Stimulated activated CD4-positive, alpha-beta T cell treated with anti-CD3 and anti-CD28 coated beads, TNF-alpha, amount 100 ng/mL, for 1 hour (primary cell): ENCODE measurements at places on chromosomes 11 and 22.

DNA sequence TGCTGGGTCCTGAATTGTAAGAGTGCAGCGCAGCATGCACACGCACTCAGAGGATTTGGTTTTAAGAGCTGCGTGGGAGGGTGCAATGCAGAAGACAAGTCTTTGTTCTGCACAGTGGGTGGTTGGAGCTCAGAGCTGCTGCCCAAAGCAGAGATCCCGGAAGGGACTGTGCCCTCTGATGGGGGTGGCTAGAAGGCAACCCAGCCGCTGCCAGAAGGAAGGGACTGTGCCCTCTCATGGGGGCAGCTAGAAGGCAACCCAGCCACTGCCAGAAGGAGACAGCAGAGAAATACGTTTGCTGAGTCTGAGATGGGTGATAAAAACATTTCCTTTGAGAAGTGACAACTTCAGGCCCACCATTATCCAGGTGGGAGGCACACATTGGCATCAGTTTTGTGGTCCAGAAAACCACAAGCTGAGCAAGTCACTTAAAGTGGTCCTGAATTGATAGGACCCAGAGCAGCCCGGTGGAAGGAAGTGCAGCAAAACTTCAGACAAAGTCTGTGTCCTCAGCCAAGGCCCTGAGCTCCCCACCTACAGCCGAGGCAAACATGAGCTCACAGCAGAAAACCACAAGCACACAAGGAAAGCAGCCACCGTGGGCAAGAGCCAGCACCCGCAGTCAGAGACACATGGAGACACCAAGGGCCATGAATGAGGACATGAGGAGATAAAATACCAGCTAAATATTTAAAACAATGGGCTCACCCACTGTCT, 4.3 kb downstream of the KRTAP5-6 start:
- DNase-seq = no peak

- DNase-seq = no peak
These were observed 2237.9 kb upstream of the RAG2 start for GRCh38 chr11:38835966-38836365.

DNA sequence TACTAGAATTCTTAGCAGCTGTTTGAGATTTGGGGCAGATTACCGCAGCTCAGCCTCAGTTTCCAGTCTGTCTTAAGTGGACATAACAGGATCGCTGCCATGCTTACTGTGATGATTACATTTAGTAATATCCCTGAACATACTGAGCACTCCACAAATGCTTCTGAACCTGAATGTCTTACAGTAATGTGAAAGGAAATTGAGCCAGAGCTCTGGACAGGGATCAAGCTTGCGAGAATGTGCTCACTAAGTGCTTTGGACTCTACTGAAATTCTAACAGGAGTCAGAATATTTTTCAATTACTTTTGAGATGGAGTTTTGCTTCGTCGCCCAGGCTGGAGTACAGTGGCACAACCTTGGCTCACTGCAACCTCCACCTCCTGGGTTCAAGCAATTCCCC, 118.6 kb upstream of the RASSF10 start:
- no peak for DNase-seq

DNA sequence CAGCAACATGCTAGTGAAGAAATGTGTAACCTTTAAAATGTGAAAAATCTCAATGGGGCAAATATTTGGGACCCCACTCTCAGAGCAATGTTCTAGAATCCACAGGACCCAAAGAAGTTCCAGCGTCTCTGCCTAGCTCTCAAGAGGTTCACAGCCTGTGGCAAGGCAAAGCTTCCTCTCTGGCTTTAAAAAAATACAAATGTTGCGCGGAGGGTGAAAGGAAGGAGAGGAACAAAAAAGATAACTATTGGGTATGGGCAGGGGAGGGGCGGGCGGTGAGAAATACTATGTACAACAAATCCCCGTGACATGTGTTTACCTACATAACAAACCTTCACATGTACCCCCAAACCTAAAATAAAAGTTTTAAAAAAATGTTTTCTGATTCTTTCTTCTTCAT, 53.6 kb downstream of the PITPNB start:
- DNase-seq = no peak

DNA sequence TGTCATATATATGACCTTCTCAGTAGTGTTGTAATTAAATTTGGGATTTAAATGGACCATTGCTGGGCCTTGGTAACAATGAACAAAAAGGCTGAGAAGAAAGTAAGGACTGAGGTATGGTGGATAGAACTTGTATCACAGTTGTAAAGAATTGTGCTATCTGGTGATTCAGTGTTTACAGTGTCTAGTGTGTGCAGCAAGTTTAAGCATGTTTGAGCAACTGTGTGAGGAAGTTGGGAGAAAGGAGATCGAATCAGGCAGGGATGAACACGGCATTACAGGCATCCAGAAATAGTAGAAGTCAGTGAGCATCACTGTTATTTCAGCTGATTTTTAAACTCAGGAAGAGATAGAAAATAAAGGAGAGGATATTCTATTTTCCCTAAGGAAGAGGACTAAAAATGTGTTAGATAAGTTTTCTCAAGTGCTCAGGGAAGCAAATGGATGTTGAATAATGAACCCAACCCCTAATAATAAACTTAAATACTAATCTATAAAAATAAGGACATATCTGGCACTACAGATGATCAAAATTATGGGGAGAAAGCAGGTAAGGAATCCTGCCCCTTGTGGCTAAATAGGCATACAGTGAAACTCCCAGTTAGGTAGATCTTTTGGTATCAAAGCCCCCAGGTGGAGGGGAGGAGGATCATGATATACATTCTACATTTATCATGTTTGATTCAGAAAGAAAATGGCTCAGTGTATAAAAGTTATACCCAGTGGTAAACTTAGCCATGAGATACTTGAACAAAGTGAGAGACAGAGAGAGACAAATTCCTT, 361.0 kb upstream of the ANO3 start:
- no peak for DNase-seq

- no peak for DNase-seq
These were observed 15.1 kb downstream of the APOL2 start for GRCh38 chr22:36224245-36224644.

DNA sequence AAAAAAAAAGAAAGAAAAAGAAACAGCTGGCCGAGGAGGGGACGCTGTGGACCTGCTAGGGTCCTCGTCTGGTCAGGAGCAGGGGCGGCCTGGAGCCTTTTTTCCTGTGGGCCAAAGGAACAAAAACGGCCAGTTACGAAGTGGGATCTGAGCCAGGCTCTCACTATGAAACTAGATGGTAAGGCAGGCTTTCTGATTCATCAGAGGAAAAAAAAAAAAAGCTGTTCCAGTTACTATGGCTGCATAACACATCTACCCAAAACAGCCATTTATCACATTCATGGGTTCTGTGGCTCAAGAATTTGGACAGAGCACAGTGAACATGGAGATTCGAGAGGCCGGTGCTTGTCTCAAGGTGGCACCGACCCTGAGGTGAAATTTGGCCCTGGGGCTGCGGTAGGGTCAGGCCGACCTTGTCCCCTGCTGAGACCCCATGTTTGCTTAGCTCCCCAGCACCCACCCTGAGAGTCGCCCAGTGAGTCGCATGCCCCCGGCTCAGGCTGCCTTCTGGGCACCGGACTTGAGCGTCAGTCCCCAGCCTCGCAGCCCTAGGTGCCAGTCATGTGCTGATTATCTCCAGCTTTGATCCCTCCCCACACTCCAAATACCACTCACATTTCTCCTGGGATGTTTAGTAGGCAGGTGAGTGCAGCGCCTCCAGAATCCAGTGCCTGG, 34.2 kb downstream of the MRGPRD start:
- DNase-seq = no peak

GRCh38 chr11:97557399-97557798, 1167.6 kb downstream of the JRKL start:
- DNase-seq = no peak

- DNase-seq = no peak
These were observed 75.4 kb downstream of the GAB4 start for GRCh38 chr22:16932577-16932976.

- no peak for DNase-seq
These were observed 20.2 kb downstream of the MYO18B start for GRCh38 chr22:25762147-25762546.

DNA sequence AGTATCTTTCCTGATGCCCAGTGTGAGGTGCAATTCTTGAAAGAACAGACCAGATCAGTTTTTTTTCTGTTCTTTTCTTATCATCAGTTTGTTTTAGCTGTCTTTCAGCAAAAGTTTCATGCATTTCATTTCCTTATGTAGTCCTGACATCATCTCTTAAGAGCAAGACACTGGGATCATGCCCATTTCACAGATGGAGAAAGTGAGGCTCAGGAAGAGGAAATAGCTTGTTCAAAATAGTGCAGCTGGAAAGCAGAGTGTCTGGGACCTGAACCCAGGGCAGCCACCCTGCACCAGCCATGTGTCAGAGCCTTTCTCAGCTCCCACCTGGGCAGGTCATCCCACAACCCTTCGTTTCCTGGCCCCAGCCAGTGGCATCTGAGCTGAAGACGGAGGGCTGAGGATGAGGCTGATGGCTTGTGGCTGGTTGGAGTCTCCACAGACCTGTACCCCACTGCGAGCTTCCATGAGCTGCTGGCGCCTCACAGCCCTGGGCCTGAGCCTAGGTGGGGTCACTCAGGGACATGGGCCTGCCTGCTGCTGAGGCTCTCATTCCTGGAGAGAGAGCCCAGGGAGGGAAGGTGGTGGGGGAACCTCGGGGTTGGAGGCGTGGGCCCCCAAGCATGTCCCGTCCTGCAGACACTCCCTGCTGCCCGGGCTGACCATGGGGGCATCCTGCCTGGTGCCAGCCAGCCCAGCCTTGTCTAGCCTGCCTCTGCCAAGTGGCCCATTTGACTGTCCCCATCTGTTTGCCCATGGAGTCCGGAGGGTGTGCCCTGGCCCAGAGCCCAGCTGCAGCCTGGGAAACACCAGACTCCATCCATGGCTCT, 61.8 kb downstream of the SMIM38 start:
- DNase-seq = no peak

DNA sequence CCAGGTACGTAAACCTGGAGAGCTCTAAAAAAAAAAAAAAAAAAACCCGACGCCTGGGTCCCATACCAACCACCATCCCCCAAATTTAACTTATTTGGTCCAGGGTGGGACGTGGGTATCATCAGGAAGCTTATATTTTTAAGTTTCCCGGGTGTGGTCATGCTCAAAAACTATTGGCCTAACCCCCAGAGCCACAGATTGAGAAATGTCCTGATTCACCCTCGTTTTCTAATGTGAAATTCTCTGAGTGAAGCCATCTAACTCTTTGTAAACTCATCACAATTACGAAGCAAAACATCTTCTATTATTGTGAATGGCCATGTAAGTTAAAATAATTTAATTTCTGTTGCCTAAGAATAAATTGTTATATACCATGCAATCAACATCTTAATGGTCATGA, 29.6 kb downstream of the PAK1 start:
- no peak for DNase-seq

GRCh38 chr22:37544955-37545702, 15.2 kb upstream of the CDC42EP1 start:
- DNase-seq = no peak

DNA sequence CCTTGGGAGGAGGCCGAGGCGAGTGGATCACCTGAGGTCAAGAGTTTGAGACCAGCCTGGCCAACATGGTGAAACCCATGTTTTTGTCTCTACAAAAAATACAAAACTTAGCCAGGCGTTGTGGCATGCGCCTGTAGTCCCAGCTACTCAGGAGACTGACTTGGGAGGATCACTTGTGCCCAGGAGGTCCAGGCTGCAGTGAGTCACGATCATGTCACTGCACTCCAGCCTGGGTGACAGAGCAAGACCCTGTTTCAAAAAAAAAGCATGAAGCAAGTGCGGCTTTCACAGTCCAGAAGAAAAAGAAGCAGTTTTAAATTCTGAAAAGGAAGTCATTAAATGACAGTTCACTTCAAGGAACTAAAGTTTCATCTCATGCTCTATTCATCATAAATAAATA, 7.1 kb upstream of the LTO1 start:
- DNase-seq = no peak

DNA sequence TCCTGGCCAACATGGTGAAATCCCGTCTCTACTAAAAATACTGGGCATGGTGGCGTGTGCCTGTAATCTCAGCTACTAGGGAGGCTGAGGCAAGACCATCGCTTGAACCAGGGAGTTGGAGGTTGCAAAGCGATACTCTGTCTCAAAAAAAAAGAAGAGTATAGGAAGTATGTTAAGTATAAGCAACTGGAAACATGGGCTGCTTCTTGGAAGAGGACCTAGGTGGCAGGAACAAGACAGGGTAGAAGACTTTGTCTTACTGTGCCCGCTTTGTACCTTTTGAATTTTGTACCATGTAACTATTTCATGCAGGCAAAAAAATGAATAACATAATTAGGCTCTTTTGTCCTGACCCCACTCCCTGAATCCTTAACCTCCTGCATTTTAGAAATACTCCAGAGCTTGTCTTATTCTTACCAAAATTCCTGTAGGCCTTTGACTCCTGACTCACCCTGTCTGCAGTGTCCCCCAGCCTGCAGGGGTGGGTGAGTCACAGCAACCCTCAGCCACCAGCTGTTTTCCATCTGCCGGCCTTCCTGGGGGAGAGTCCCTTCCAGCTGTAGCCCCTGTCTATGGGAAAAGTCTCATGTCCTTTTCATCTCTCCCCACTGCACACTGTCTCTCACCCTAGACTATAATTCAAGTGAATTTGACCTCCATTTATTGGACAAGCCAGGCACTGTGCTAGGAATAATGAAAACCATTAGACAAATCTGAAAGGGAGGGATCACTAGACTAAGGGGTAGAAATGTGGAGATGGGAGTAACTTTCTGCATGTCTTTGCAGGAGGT, 41.8 kb downstream of the TXN2 start:
- DNase-seq = no peak

- DNase-seq = no peak
These were observed 6.5 kb downstream of the PTPMT1 start for GRCh38 chr11:47571895-47572294.

DNA sequence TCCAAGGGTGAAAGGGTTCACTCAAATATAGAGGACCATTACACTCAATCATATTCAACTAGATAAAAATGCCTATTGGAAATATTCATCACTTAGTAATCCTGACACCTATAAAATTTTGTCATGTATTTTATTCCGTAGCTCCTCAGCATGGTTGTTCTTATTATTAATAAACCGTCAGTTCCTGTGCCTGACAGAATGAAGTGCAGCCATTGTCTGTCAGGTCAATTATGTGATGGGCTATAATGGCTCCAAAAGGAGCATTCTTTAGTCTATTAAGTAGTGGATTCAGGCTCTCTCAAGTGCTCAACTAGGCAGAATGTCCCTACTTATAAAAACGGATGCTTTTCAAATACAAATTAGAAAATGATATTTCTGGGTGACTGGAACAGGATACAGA, 916.1 kb upstream of the ANO3 start:
- DNase-seq = no peak

DNA sequence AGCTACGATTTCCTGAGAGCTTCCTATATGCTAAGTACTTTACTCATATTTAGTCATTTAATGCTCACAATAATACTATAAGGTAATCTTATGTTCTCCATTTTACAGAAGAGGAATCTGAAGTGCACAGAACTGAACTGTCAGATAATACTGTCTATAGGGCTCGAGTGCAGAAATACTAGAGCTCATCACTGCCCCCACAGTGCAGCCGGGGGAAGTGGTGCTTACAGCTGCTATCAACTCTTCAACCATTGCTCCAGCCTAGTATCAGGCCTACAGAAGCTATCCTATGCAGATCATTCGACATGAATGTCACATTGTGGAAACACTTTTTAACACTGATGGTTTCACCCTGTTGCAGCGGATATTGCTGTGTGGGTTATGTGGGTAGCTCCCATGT, 929.9 kb downstream of the NTM start:
- DNase-seq = no peak
